ENCODE measurements at places on chromosomes 13 and 19. TPM values are rescaled to one million over a fixed set of nuclear protein-coding genes. Genes with fewer than 3 reads are reported as not detected.

The ZNF528 gene
- 106 TPM for total RNA-seq

The KISS1R gene
- total RNA-seq, result 0.36 TPM

The TGFBR3L gene
- total RNA-seq, result not detected

The NPHS1 gene
- total RNA-seq, result 0.73 TPM

The ZNF154 gene
- total RNA-seq, result 44.0 TPM

The STOML3 gene
- 0.36 TPM for total RNA-seq

- peak; percentile 3 for DNase-seq
These were observed 424.5 kb downstream of the PCDH9 start for GRCh38 chr13:66805657-66806056.

DNA sequence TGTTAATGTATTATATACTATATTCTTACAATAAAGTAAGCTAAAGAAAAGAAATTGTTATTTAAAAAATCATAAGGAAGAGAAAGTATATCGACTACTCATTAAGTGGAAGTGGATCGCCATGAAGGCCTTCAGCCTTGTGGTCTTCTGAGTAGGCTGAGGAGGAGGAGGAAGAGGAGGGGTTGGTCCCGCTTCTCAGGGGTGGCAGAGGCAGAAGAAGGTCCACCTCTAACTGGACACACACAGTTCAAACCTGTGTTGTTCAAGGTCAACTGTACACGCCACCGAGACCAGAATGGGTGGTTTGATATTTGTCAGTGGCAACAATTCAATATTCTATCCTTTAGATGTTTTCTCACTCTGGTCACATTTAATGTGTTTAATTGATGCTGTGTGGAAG is 67.2 kb downstream of the ALOX5AP start:
- no peak for DNase-seq

DNA sequence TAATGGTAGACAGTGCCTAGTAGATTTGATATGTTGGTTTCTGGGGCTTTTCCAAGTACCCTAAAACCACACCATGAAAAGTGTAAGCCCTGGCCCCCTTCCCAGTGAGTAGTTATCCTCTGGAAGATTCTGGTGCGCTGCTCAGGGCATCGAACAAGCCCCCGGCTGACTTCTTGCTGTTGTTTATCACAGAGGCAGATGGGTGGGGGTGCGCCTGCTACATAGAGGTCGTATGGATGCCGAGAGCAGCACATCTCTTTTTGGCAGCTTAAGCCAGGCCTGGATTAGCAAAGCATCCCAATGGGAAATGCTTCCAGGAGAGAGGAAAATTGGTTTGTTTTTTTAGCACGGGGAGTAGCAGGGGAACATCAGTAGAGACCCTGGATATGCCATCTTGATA is 26.3 kb upstream of the SPATA13 start:
- DNase-seq, result no peak

GRCh38 chr13:21079221-21079620 is 17.8 kb upstream of the LATS2 start:
- no peak for DNase-seq

- no peak for DNase-seq
These were observed 393.6 kb downstream of the TDRD3 start for GRCh38 chr13:60790620-60791019.

DNA sequence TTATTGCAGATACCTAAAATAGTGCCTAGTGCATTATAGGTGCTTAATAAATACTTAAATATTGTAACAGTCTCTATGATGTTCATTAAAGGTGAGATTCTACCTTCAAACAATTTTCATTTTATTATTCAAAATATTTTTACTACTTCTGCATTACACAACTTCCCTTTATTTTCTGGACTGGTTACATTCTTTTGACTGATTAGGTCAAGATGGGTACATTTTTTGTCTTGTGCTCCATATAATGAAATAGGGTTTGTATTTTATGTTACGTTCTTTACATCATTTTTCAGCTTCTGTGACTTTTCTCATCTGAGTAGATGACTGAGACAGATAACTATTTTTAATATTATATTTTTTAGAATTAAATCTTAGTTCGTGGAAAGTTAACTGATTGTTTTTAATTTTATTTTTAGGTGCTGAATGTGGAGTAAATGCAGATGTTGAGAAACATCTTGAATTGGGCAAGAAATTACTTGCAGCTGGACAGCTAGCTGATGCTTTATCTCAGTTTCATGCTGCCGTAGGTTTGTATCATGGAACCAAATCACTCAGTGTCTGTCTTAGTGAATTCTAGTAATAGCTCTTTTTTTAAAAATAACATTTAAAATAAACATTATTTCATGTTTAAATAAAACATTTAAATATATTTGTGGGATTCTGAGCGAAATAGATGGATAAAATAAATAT is 32.0 kb downstream of the DNAJC3 start:
- no peak for DNase-seq

DNA sequence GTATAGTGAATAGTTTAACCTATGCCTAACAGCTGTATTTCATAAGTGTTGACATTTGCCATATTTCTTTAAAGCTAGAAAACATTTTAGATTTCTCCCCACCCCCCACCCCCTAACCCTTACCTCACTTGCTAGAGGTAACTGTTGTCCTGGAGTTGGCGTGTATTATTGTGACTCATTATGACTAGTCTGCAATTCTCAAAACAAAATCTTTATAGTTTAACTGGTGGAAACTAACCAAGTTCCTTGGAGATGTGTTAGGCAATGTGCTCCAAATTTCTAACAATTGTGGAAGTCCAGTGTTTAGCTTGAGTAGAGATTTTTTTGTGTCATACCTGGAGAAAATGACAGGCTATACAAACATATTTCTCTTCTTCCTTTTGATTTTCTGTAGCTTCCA is 38.0 kb downstream of the KCTD4 start:
- no peak for DNase-seq

DNA sequence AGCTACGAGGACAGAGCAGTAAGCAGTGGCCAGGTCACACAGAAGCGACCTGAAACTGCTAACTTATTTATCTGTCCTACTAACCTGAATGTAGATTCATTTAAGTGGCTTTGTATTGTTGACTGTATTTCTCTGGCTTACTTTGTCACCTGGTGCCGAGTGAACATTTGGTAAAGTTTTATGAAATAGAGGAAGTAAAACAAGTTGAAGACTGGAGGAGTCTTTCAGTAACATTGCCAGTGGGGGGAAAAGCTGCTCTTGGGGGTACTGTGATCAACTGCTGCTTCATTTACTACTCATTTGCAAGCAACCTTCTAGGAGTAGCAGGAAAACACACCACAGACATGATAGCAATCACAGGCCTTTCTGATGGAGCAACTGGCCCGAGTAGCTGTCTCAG is 615.0 kb downstream of the FGF9 start:
- DNase-seq, result no peak
